ENCODE measurements at places on chromosomes 12 and 14. TPM values are rescaled to one million over a fixed set of nuclear protein-coding genes. Genes with fewer than 3 reads are reported as not detected.

- no peak for DNase-seq
Observed at GRCh38 chr12:124582108-124582424, 14.7 kb upstream of the NCOR2 start.

DNA sequence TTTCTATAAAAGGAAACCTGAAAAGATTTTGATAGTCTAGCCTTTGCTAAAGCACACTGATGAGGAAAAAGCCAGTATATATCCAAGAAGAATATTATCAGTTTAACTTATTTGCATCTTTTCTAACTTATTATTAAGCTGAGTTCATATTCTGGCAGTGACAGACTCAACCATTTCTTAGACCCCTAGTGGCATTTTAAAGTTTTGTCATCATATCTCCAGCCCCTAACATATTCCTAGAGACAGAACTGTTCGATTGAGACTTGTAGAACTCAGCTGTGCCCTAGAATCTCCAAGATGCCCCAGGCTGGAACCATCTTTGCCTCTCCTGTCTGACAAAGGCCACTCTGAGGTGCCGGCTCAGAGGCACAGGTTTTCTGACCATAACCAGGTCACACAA is 365.6 kb downstream of the NELL2 start:
- DNase-seq = no peak

Gene CRIP1
- 1.4 TPM for total RNA-seq

Gene SLC17A8
- total RNA-seq = not detected

Gene FKBP11
- total RNA-seq = 23.0 TPM
